ENCODE measurements at places on chromosomes 4 and X.

DNA sequence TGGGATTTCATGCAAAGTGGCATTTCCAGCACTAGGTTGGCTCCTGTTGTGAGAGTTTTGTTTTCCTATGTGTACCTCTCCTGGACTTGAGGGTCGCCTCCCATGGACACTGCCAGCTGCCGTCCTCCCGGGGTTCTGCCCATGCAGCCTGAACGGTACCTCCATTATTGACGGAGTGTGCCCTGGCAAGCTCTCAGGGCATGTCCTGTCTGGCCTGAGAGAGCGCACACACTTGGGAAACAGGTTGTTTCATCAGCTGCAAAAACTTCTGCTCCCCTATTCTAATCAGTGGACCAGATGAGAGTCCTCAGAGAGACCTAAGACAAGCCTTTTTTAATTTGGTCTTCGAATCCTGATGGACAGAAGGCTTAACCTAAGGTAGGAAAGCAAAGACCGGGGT, 56.6 kb upstream of the HOPX start:
- DNase-seq = no peak

- no peak for DNase-seq
Measured at GRCh38 chr4:86450861-86451260, 91.0 kb upstream of the MAPK10 start.

DNA sequence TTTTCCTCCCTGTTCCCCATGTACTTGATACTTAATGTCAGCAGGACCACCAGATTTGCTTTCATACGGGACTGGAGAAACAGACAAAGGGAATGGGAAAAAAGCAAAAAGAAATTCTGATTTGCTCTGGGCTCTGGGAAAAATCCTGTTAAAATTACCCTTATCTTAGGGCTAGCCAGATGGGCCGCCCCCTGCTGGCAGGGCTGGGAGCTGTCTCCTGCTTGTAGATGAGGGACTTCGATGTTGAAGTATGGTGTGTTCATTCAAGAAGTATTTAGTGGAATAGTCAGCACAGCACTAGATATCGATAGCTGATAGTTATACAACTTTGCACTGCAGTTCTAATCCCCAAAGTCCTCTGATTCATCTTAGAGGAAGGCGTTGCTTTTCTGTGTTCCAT, 45.8 kb downstream of the BCORL1 start:
- no peak for DNase-seq

DNA sequence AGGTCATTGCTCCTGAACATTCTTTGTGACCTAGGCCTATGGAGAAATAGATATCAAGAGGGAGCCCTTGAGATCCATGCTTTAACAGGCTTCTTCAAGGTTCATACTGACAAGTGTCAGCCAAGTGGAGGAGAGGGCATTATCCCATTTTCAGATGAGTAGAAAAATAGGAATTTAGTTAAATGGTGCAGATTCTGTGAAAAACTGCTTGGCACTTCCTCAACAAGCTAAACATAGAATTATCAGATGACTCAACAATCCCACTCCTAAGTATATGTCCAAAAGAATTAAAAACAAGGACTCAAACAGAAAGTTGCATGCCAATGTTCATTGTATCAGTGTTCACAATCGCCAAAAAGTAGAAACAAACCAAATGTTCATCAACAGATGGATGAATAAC, 43.8 kb upstream of the KCNIP4 start:
- no peak for DNase-seq

DNA sequence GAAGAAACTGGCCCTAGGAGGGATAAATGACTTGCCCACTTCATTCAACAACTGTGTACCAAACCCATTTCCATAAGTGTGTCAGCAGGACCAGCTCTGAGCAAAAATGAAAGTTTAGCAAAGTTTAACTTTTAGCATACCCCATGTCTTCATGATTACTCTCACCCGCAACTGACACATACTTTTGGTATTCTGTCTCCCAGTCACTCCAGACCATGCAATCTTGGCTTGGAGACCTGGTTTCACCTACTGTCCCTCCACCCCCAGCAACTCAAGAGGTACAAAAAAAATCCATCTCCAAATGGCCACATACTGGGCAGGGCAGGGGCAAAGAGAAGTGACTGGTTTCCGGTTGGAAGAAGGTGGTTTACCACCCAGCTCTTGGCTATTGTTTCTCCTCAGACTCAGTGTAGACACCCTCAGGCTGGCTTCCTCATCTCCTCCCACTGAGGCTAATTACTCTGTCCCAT, 79.8 kb downstream of the RLIM start:
- no peak for DNase-seq

DNA sequence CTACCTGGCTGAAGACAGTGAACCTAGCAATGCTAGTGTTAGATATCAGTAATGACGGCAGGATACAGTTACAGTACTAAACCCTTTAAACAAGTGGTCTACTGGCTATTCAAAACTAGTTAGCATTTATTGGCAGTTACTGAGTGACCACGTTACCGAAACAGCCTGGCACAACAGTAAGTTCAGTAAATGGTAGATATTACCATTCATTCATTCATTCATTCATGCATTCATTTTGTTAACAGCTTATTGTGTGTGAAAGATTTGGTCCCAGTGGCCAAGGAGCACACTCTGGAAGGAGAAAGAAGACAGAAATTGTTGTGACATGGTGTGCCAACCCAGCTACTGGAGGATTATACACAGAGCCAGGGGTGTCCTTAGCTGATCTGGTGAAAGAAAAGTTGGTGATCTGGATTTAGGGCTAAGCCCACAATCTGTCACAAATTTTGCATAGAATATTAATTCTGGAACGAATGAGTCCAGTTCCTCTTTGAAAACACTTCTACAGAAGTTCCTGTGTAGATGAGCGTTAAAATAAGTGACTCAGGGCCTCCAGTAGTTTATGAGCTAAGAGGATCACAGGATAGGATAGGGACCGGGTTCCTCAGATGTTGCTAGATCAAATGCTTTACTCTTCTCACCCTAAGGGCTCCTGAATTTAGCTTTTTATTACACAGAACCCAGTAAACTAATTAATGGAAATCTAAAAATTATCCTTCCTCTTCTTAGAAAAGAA, 179.1 kb downstream of the CBR4 start:
- no peak for DNase-seq

- DNase-seq = no peak
Measured at GRCh38 chr4:120785202-120785601, 137.3 kb downstream of the PRDM5 start.

DNA sequence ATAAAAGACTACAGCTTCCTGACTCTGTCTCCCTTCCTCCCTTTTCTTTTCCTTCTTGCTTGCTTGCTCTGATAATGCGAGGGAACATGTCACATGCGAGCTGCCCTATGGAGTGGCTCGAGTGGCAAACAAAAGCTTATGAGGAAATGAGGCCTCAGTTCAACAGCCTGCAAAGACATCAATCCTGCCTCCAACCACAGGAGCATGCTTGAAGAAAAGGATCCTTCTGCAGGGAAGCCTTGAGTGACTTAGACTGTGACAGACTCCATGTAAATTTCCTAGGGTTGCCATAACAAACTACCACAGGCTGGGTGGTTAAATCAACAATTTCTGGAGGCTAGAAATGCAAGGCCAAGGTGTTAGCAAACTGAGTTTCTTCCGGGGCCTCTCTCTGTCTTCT, 152.5 kb downstream of the NR3C2 start:
- peak; percentile 26 for DNase-seq

DNA sequence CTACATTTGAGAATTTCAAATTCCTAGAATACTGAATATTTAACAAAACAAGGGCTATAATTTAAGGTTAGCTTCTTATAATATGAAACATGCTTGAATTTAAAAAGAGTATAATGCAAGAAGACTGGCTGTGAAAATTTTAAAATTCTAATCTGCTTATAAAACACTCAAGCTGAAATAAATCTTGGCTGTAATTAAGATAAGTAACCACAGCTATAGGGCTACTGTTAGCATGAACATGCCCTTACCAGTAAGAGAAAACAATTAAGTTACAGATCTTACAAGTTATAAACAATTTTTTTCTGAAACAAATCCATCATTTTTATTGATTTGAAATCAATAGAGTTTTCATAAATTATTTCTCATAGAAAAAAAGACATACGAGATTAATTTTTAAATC, 148.2 kb downstream of the INPP4B start:
- no peak for DNase-seq

- no peak for DNase-seq
Measured at GRCh38 chr4:145390571-145390970, 91.1 kb upstream of the SMAD1 start.

GRCh38 chr4:38385093-38386004, 278.6 kb upstream of the KLF3 start:
- DNase-seq = no peak

- no peak for DNase-seq
Measured at GRCh38 chr4:24423670-24424069, 160.7 kb downstream of the DHX15 start.

DNA sequence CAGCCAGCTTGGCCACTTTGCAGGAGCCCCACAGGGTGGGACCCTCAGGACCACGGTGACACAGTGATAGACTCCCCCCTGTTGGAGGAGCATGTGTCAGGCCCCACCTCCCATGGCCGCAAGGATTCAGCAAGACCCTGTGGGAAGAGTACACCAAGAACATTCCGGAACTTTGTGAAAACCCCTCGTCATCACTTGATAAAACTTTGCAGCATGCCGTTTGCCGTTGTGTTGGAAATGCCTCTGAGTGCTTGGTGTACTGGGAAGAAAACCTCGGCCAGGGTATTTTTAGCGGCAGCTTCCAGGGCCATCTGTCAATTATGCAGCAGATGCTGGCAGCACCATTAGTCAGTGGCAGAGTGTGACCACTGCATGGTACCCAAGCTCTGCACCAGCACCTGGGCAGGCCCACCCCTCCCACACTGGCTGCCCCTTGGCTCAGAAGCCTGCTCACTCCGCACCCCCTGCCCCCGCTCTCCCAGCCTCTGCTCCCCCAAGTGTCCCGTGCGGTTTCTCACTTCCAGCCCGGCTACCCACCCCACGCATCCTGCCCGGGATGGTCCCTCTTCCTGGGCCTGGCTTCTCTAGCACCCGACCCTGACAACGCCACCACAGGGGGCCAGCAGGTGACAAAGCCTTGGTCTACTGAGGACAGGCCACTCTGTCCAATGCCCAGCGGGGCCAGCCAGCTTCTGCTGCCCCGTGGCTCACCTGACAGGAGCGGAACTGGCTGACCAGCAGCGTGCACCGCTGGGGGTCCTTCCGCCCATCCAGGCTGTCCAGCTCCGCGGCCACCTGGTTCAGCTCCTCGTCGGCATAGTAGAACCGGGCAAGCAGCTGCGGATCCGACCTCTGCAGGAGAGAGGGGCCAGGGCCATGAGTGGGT, 65.0 kb downstream of the ZFYVE28 start:
- no peak for DNase-seq

DNA sequence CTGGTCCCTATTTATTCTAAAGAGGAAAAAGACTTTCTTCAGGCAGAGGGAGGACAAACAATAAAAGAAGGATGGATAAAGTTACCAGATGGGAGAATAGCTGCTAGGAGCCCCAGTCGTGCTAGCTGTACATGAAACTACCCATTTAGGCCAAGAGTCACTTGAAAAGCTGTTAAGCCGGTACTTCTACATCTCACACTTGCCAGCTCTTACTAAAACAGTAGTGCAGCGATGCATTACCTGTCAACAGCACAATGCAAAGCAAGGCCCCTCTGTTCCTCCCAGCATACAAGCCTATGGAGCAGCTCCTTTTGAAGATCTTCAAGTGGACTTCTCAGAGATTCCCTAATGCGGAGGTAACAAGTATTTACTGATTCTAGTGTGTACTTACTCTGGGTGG, 1138.8 kb downstream of the ARAP2 start:
- DNase-seq = peak; percentile 83

DNA sequence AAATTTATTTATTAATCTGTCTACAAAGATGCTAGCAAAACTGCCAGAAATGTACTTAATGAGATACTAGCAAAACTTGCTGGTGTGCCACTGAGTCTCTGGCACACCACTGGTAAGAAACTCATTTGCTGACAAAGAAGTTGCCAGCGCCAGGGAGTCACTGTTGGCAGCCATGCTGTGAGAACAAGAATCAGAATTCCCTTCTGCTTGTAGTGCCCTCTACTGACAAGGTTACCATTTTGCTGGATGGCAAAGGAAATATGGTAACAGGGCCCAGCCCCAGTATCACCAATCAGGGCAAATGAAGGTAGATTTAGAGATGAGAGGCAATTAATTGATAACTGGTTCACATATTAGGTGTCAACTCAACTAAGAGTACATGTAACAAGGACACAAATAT, 750.1 kb upstream of the ADGRL3 start:
- no peak for DNase-seq

DNA sequence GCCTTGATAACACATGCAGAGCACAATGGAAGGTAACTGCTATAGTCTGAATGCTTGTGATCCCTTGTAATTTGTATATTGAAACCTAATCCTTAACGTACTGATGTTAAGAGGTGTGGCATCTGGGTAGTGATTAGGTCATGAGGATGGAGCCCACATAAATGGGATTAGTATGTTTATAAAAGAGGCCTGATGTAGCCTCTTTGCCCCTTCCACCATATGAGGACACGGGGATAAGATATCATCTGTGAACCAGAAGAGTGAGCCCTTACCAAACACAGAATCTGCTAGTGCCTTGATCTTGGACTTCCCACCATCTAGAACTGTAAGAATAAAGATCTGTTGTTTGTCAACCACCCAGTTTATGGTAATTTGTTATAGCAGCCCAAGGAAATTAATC, 1074.2 kb upstream of the INTU start:
- DNase-seq = no peak

GRCh38 chr4:108117418-108118182, 51.1 kb downstream of the LEF1 start:
- no peak for DNase-seq

DNA sequence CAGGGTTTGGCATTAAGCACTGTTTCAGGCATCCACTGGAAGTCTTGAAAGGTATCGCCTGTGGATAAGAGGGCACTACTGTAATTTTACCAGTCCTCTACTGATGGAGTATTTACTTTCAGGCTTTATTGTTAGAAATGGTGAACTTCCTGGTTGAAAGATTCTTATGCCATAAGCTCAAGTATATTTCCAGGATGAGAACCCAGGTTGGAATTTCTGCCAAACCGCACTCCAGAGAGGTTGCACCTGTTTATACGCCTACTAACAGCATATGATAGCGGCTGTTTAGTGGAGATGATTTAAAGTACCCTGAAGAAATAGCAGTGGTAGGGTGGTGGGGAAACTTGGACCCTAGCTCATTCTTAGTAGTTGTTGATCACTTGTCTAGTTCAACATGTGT, 9.9 kb downstream of the FNIP2 start:
- no peak for DNase-seq

- no peak for DNase-seq
Measured at GRCh38 chrX:105211066-105211575, 9.4 kb downstream of the TEX13A start.

DNA sequence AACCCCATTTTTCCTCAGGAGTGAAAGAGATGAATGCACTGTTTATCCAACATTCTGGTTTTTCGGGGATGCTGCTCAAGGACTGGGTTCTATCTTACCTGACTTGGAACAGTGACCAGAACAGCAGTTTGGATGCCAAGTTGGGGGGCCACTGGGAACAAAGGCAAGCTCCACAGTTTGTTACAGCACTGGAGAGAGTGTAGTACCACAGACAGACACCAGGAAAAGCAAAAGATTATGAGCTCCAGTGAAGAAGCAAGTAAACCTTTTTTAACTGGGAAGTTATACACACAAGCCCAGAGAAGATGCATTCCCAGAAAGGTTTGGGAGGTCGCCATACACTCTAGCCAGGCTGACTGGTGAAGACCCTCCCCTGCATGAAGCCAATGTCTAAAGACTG, 13.6 kb downstream of the C4orf36 start:
- no peak for DNase-seq
